ENCODE measurements at places on chromosomes 2 and 18. TPM values are rescaled to one million over a fixed set of nuclear protein-coding genes. Genes with fewer than 3 reads are reported as not detected.

DNA sequence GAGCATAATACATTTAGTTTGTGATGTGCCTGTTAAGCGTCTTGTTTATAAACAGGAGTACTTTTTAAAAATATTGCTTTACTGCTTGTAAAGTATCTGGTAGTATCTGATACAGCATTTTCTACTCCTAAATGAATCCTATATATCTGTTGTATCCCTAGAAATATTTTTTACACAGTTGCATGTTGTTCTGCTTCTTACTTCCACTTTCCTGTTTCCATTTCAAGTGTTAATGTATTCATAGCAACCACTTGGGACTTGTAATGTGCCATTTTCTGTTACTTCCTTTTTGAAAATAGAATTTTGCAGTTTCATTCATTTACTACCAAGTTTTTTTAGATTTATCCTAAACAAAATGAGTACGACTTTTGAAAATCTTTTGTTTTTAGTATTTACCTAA lies 24.9 kb downstream of the CCNT2 start:
- no peak for DNase-seq

GRCh38 chr2:166984797-166985196 lies 96.5 kb downstream of the XIRP2 start:
- DNase-seq = no peak

DNA sequence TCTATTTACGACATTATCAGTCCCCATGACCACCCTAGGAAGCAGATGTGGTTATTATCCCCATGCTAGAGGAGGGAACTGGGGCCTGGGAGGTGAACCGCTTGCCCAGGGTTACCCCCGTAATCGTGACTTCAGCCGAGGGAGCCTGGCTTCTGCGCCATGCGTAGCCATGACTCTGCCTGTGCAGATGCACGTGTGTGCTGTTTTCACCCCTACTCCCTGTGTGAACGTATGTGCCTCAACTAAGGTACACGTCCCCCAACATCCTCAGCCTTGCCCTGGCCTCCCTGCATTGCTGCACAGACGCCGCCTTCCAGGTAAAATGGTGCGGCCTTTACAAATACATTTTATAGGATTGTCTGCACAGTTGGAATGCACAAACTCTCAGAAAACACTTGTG lies 40.2 kb downstream of the LPIN1 start:
- DNase-seq = no peak

- DNase-seq = no peak
Observed at GRCh38 chr2:215979620-215980019, 33.7 kb downstream of the MREG start.

DNA sequence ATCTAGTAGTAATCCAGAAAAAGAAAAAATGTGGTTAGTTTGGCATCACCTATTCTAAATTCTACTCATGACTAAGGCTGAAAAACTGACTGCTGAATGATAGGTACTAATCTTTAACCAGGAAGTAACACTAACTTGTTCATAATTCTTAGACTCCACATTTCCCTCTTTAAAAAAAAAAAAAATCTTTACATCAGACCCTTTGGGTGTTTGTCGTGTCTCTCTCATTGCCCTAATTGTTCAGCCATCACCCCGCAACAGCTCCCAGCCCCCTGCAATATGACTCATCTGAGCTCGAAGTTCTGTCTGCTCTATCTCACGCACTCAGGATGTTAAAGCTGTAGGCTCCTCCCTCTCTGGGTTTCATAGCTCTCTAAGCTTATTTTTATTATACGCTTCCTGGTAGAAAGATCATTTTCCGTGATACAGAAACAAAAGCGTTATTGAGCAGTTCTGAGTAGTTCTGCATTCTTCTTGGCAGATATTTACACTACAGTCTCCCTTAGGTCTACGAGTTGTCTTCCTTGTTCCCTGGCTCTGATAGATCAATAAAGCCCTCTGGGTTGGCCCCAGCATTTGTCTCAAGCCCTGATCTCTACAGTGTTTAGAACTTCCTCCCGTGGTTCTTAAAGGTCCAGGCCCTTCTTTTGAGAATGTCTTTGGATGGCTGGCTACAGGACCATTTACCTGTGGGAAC lies 95.6 kb downstream of the TNFRSF11A start:
- peak; percentile 59 for DNase-seq

DNA sequence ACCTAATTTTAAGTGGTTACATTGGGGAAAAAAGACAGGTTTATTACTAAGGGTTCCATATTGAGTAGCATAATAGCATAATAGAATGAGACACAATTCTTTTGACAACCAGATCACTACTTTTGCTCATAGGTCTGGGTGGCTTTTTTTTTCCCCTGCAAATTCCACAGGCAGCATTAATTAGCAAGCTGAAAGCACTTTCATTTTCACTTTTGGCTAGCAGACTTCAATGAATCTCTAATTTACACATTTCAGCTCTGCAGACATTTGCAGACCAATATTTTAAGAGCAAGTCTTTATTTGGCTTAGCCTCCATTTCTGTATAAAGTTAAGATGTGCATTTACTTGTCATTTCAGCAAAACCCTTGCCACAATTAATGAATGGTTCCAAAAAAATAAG lies 185.5 kb downstream of the NOL4 start:
- DNase-seq = no peak

DNA sequence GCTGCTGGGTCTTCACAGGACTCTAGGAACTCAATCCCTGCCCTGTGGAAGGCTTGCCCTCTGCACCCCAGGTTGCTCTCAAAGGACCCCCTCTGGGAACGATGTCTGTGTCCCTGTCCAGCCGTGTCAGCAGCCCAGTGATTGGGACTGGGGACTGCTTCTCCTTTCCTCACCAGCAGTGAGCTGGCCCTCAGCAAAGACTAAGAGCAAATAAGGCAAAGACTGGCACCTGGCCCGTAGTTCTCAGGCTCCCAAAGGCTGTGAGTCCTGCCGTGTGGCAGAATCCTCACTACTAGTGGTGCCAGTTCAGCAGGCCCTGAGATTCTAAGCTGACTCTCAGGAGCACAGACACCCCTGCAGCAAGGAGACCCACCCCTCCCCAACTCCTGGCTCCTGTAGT lies 47.8 kb downstream of the TMEM163 start:
- no peak for DNase-seq

DNA sequence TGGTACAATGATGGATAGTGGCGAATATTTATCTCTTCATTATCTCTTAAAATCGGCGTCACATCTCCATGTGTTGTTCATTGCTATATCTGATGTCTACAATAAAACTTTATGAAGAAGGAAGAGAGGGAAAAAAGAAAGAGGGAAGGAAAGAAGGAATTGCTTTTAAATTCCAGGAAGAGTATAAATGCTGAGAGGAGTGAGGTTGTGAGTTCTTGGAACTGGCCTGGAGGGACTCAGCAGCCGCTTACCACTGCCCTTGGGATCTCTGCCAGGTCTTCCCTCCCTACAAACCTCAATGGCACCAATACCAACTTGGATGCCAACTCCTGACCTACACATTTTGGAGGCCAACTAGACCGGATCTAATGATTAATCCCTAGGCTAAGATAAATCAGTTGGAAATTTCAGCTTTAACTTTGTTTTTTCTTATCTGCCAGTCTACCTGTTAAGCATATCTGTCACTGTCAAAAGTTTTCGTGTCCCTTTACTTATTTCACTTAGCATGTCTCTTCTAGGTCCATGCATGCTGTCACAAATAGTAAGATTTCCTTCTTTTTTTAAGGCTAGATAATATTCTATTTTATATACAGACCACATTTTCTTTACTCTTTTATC lies 9.8 kb downstream of the SCN9A start:
- DNase-seq = no peak

DNA sequence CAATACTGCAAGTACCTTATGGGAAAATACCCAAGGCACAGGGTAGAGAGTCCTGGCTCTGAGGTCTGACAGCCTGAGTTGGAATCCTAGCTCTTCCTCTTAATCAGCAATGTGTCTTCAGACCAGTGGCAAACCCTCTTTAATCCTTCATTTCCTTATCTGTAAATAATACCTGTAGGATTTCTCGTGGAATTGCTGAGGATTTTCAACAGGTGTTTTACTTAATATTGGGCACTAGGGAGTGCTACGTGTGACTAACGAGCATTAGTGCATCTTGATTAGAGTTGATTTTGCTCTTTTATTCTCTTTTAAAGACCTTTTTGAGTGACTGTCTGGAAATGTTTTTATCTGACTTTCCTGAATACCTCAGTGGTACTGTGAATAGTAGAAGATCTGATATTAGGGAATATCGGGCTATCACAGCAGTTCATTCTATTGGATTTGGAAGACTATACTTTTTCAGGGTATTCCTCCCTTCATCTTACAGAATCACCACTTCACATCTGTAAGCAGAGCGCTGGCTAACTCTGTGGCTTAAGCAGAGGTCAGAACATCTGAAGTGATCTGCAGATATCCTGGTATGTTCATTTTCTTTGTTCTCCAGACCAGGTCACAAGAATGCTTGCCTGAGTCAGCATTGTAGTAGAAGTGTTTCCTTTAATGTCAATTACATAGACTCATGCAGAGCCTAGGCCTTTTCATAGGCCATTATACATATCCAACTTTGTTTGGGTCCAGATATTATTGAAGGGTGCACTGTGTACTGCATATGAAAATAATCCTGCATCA lies 49.1 kb downstream of the ARHGAP28 start:
- no peak for DNase-seq

- DNase-seq = no peak
Observed at GRCh38 chr18:6878556-6879297, 149.2 kb downstream of the ARHGAP28 start.

- no peak for DNase-seq
Observed at GRCh38 chr2:45882707-45883602, 231.5 kb downstream of the PRKCE start.

- no peak for DNase-seq
Observed at GRCh38 chr18:31950583-31950982, 7.7 kb upstream of the TRAPPC8 start.

- peak; percentile 30 for DNase-seq
Observed at GRCh38 chr2:106159866-106160785, 34.0 kb downstream of the UXS1 start.

GRCh38 chr2:10884574-10884975 lies 27.2 kb upstream of the KCNF1 start:
- no peak for DNase-seq

GRCh38 chr2:85441864-85442263 lies 23.4 kb downstream of the SH2D6 start:
- no peak for DNase-seq

DNA sequence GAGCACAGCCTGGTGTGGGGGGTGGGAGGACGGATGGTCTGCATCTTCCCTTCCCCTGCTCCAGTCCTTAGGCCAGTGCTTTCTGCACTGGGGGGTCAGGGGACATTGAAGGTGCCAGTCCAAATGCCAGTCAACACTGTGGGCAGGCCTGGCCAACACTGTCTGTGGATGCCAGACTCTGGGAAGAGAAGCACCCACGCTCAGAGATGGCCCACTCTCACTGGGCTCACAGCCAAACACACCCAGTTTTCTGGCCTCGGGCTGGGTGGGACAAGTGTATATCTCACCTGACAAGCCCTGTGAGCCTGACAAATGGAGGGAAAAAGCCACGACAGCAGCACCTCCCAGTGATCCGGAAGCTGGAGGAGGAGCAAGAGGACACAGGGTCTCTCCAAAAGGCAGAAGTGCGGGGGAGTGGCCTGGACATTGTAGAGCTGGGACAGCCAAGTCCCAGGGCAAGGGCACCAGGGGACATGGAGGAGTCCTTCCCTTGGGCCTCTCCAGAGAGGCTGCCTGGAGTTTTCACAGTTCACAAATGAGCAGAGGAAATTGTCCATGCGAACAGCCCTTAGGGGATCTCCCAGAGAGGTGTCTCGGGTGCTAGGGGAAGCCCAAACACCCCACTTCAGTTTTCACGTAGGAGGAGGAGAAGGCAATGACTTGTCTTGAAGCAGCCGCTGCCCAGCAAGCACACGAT lies 79.3 kb downstream of the SDC1 start:
- DNase-seq = no peak

- DNase-seq = no peak
Observed at GRCh38 chr18:80253236-80253635, 5.9 kb upstream of the PARD6G start.

GRCh38 chr2:2877427-2877826 lies 500.2 kb downstream of the EIPR1 start:
- no peak for DNase-seq

GRCh38 chr2:123061534-123061933 lies 963.6 kb upstream of the CNTNAP5 start:
- no peak for DNase-seq

- peak; percentile 25 for DNase-seq
Observed at GRCh38 chr2:108594982-108595464, 60.8 kb downstream of the LIMS1 start.

GRCh38 chr2:235553696-235554100 lies 59.9 kb downstream of the AGAP1 start:
- no peak for DNase-seq

- no peak for DNase-seq
Observed at GRCh38 chr2:26172871-26173775, at the start of gene GAREM2. TSS of gene GAREM2 (plus strand) at chr2:26173088. CDS start at chr2:26173221, 133 bp downstream.

DNA sequence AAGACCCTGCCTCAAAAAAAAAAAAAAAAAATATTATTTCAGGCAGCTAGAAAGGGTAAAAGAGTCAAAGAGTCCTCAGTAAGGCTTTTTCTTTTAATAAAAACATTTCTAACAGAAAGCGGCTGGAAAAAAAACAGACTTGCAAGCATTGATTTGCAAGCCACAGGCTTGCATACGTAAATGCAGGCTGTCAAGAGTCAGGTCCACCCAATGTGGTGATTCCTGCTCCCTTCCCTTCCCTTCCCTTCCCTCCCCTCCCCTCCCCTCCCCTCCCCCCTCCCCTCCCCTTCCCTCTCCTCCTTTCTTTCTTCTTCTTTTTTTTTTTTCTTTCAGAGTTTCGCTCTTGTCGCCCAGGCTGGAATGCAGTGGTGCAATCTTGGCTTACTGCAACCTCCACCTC lies 74.4 kb upstream of the GULP1 start:
- DNase-seq = no peak

GRCh38 chr2:204483608-204484081 lies 61.6 kb upstream of the PARD3B start:
- no peak for DNase-seq

DNA sequence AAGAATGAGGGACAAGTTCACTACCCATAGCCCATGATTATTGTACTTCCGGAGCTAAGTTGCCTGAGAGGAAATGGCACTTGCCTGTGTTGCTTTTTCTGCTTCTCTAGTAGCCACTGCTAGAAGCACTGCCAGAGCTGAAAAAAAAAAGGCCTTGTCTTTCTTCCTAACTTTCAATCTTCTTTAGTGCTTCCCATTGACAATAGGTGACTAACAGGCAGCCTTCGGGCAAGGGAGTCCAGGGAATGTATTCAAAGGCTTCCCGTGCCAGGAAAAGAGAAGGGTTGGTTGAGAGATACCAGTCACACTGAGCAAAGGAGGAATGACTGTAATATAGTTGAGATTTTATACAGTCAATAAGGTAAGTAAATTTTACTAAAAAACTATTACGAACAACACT lies 242.0 kb downstream of the CALCRL start:
- DNase-seq = no peak

Gene SLC40A1
- 24.6 TPM for total RNA-seq

Gene PLEKHH2
- total RNA-seq = 1.8 TPM

Gene RPRM
- total RNA-seq = 0.16 TPM

Gene IL37
- not detected for total RNA-seq

Gene CDC42EP3
- total RNA-seq = 37.6 TPM

Gene RAMP1
- total RNA-seq = 1.1 TPM

Gene HAAO
- 0.61 TPM for total RNA-seq

Gene KIF5C
- total RNA-seq = 14.7 TPM

Gene PRKAG3
- not detected for total RNA-seq

Gene ANKRD30BL
- total RNA-seq = not detected

Gene LINC00305
- not detected for total RNA-seq

Gene ELOA2
- not detected for total RNA-seq

Gene EFHD1
- total RNA-seq = 2.2 TPM

Gene CPO
- total RNA-seq = not detected

Gene STARD6
- total RNA-seq = not detected

Gene MOGAT1
- not detected for total RNA-seq

Data from T-cell (primary cell).